ENCODE measurements at places on chromosomes 4 and X.

DNA sequence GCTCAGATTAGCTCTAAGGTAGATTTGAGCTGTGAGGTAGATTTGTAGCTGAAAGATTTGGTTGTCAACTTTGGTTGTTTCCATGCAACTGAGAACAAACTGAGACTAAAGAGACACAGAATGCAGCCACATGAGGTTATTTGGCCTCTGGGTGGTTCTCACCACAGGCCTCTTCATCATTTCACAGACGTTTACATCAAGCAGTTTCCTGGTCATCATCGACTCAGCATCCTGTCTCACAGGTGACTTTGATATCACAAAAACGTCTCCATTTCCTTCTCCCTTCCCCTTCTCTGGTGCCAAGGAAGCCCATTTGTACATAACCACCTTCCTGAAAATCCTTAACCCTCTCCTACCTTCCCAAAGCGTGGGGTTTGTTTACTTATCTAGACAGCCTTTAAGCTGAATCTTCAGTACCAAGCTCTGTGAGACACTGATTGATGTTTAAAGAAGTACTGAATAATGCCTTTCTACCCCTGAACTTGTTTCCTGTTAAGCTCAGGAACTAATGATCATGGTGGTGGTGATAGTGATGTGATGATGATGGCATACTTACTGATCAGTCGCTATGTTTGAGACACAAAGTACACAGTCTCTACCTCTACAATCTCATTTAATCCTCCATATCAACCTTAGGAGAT, 81.9 kb downstream of the FAM114A1 start:
- peak; percentile 76 for DNase-seq

DNA sequence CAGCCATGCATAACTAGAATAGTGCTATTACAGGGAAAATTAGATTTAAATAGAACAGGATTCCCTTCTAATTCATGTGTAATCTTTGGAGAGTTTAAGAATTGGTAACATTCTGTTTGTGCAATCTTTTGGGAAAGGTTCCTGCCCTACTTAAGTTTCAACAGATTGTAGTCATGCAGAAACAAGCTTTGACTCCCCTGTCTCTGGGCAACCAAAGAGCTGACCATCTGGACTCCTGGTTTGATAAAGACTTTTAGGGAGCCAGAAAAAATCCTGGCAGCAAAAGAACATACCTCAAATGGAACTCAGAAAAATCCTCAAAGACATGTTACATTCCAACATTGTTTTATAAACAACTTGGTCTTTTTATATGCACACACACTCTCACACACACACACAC, 191.1 kb upstream of the NEIL3 start:
- no peak for DNase-seq

GRCh38 chrX:138487866-138488265, 223.7 kb downstream of the FGF13 start:
- no peak for DNase-seq

DNA sequence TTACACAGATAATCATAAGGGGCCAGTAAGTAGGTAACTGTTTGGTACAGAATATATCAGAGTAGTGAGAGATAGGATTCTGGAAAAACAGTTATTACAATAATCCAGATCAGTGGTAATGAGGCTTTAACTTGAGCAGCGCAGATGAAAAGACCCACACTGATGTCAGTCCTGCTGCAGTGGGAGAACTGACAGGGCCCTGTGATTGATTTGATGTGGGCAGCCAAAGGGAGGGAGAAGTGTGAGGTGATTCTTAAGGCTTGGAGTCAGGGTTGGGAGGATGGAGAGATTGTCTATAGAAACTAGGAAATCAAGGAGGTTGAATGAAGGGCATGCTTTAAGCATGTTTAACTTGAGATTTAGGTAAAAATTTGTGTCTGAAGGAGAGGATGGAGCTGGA, 161.4 kb downstream of the VSIG4 start:
- no peak for DNase-seq

- no peak for DNase-seq
Measured at GRCh38 chr4:113169368-113169767, 119.9 kb downstream of the ANK2 start.

DNA sequence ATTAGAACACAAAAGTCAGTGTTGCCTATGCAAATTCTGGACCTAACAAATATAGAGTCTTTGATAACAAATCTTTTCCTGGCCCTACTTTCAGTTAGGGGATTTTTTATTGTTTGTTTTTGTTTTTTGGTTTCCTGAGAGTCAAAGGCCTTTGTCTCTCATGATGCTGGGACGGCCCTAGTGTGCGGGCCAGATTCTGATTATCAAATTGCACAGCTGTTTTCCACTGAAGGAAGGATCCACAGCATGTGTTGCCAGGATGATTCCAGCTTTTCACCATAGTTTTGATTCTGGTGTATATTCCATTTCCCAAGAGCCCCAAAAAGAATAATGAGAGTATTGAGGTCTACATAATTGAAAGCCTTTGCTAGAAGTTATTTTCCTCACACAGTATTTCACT, 248.2 kb downstream of the CAMK2D start:
- DNase-seq: no peak

- DNase-seq: no peak
Measured at GRCh38 chr4:110617646-110618580, 5.0 kb downstream of the PITX2 start.

DNA sequence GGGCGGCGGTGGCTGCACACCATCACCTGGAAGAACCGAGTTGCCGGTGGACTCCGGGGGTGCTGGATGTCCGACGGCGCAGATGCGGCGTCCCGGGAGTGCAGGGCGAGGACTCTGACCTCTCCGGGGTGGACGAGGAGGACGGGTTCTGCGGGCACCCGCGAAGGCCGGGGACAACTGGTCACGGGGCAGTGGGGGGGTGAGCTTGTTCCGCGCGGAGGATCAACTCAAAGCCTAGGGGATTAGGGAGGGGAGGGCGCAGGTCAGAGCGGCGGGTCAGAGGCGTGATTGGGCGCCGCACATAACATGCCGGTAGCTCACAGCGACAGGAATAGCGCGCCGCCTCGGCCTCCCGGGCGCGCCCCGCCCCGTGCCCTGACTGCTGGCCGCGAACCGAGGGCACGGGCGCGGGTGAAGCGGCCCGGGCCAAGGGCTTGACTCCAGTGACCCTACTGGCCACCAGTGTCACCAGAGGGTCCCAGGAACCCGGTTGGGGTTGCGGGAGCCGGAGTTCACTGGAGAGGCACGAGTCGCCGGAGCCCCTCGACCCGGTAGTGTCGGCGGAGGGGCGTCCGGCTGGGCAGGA, at the start of gene KLHL34:
Gene KLHL34, minus strand, starts transcription at position 179 of the 586 bp plus-strand sequence. CDS start 542 bp downstream, outside the sequence.
- no peak for DNase-seq

DNA sequence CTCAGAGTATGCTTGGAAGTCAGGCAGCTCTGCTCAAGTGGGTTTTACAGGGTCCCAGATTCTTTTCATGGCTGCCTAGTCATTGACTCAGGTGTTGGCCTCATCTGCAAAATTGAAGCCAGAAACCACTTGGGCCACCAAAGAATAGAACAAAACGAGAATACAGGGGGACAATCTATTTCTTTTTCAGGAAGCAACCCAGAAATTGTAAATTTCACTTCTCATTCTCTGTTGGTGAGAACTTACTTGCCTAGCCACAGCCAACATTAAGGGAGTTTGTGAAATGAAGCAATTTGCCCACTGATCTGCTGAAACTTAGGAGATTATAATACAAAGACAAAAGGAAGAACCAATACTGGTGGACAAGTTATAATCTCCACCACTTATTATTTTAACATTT, 8.6 kb upstream of the TKTL2 start:
- DNase-seq: no peak

GRCh38 chr4:36267486-36268268, 13.7 kb upstream of the DTHD1 start:
- no peak for DNase-seq

Data from CD8-positive, alpha-beta memory T cell (primary cell).